Stimulated activated CD4-positive, alpha-beta T cell treated with anti-CD3 and anti-CD28 coated beads, Interleukin-12 subunit alpha, Interleukin-12 subunit beta, amount 100 ng/mL, for 24 hours (primary cell): ENCODE measurements at places on chromosomes 2 and 18.

GRCh38 chr2:172647439-172647838, 88.2 kb upstream of the RAPGEF4 start:
- no peak for DNase-seq

- no peak for DNase-seq
Measured at GRCh38 chr2:128361376-128362131, 42.9 kb upstream of the HS6ST1 start.

DNA sequence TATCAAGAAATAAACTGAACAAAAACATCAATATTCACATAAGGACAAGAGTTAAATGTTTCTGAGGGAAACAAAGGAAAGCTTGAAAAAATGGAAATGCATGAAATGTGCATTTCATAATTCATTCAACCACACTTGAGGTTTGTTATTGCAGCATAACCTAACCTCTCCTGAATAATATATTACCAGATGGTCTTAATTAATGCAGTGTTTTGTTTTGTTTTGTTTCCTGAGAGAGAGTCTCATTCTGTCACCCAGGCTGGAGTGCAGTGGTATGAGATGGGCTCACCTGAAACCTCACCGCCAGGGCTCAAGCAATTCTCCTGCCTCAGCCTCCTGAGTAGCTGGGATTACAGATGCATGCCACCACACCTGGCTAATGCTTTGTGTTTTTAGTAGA, 139.9 kb upstream of the PIEZO2 start:
- DNase-seq, result no peak

DNA sequence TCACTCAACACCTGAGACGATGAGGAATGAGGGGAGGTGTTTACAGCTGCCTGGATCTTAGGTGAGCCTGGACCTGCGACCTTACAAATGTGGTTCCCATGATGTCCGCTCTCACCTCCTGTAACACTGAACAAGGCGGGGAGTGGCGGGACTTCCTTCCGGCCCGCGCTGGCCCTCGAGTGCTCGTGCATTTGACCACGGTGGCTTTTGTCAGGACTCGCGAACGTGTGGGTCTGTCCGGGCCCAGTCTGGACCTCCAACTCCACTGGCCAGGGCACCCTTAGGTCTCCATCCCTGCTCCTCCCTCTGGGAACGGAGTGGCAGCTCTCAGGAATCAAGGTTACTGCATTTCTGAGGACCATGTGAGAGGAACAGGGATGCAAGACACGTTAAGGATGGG, 263.0 kb upstream of the SALL3 start:
- DNase-seq, result no peak

GRCh38 chr2:21301871-21302455, 178.2 kb downstream of the TDRD15 start:
- no peak for DNase-seq

GRCh38 chr2:100205174-100205573, 62.8 kb upstream of the AFF3 start:
- no peak for DNase-seq

GRCh38 chr2:195602687-195603086, 54.3 kb upstream of the SLC39A10 start:
- no peak for DNase-seq
